ENCODE measurements at places on chromosomes 5 and 9.

- DNase-seq = no peak
Measured at GRCh38 chr9:87087197-87087596, 139.9 kb upstream of the GAS1 start.

DNA sequence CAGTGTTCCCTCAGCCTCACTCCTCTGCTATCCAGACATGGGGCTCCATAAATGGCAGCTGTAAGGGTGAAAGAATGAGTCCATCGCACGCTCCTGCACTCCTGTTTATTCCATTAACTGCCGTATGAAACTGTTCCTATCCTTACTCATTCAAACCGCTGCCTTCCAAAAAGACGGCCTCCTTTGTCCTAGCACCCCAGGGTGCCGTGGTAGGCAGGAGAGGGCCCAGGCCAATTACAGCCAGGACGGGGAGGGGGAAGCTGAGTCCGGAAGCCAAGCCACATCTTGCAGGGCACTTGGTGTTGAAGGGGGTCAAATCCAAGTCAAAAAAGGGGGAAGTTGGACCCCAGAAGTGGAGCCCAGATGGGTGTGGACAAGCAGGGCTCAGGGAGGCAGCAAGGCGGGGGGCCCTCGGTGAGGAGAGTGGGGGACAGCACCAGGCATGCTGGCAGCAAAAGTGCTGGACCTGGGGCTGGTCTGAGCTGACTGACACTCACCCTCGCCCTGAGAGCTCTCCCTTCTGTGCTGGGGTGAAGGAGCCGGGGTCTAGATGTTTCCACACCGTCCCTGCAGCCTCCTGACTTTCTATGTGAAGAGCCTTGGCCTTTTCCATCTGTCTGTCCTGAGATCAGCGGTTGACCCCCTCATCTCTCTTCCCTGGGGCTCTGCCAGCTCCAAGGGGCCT is 63.3 kb downstream of the COL23A1 start:
- DNase-seq = peak; percentile 57

DNA sequence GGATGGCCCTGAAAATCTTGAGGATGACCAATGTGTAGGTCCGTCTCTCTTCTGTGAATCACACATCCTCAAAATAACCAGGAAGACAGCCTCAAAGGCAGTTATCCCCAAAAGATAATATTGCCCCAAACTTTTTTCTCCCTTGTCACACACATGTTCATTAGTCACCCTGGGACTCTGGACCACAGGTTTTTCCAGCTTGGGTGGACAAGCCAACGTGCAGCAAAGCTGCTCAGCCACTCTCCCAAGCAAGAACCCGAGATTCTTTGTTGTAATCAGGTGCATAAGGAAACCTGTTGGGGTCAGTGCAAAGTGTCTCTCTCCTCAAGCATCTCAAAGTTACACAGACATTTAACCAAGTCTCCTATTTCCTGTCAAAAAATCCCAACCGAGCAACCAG is 196.6 kb downstream of the GNA14 start:
- no peak for DNase-seq

GRCh38 chr5:17748201-17748600 is 113.9 kb downstream of the TAF11L14 start:
- DNase-seq = no peak

DNA sequence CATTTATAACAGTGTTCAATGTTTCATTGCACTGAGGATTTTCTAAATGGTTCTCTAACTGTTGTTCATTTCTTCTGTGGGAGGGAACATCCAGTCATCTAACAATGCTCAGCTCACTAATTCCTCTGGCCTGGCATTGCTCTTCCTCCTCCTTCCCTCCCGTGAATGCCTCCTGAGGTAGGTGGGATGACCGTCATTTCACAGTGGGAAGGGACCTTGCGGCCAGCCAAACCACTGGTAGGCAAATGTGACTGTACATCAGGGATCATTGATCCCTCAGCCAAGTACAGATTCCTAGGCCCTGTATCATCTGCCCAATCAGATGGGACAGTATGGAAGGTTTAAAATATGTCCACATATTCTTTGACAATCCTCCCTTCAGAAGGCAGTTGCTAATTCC is 23.7 kb upstream of the VDAC1 start:
- DNase-seq = no peak

DNA sequence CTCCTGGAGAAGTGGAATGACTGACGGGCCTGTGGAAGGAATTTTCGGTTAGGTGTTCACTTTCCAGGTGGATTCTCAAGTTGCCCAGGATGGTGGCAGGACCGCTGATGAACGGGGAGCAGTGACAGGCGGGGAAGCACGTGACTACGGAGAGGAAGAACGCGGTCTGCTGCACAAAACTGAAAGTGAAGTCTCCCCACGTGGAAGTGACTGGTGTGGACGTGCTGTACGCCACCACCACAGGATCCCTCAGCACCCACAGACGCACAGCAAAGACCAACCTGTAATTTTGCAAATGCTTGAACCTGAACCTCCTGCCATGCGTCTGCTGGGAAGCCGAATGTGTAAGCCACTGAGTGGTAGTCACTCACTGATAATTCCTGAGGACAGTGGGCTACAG is 51.4 kb downstream of the RNF130 start:
- DNase-seq = no peak

GRCh38 chr5:137945825-137946224 is 56.6 kb downstream of the PKD2L2 start:
- DNase-seq = no peak

- no peak for DNase-seq
Measured at GRCh38 chr9:134373953-134374300, 47.7 kb downstream of the RXRA start.

GRCh38 chr9:125521462-125522327 is 185.3 kb downstream of the MAPKAP1 start:
- DNase-seq = no peak

DNA sequence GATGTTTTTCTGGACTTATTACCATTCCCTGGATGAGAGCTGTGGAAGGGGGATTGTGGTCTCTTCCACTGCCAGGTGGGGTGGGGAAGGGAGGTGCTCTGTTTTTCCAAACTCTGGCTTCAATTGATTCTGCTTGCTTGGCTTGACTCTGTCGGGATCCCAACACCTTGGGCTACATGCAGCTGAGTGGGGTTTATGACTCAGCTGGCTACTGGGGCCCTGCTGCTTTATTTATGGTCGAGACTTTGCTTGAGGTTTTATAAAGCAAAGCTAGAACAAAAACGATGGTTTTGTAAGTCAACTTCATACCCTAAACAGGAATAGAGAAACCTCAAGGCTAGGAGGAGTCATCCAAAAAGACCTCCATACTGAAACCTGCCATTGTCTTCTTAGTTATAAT is 76.3 kb downstream of the AOPEP start:
- no peak for DNase-seq

- no peak for DNase-seq
Measured at GRCh38 chr9:132031467-132032237, 48.0 kb downstream of the MED27 start.
